DMS153 (cell line): ENCODE measurements at places on chromosomes 4 and X.
A peak's percentile ranks its signal among the peaks of the same experiment; 100 is the strongest.

DNA sequence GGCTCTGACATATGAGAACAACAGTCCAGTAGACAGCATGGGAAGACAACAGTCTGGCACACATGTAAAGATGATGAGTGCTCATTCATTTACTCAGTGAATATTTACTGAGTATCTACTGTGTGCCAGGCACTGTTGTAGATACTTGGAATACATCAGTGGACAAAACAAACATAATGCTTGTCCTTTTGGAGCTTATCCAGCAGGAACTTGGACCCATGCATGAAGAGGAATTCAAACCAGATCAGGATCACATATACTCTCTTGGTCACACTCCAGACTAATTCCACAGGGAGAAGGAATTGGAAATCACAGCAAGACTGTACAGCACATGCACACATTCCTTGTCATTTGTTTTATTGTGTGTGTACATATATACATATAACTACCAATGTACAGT, 217.6 kb upstream of the TTC29 start:
- no peak for DNase-seq

GRCh38 chr4:92304606-92305005, 840 bp downstream of the GRID2 start:
- no peak for DNase-seq

- no peak for DNase-seq
Observed at GRCh38 chrX:154419688-154420401, 8.5 kb downstream of the TAFAZZIN start.

- DNase-seq: no peak
Observed at GRCh38 chr4:24213961-24214360, 324.1 kb upstream of the PPARGC1A start.

DNA sequence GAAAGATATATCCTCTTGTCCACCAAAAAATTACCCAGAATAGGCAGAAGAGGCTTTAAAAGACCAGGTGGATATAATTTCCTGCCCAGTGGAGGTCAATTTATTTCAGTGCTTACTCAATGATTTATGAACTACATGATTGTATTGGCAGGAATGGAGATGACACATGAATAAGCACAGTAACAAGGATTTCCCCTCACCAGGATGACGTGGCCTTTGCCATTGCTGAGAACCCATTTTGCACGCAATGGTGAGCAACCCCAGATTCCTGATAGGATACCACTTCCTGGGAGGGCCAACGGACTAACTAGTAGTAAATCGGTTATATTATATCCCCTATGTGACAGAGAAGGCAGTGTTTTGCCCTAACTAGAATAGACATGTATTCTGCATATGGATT, 11.6 kb upstream of the TTC29 start:
- no peak for DNase-seq

DNA sequence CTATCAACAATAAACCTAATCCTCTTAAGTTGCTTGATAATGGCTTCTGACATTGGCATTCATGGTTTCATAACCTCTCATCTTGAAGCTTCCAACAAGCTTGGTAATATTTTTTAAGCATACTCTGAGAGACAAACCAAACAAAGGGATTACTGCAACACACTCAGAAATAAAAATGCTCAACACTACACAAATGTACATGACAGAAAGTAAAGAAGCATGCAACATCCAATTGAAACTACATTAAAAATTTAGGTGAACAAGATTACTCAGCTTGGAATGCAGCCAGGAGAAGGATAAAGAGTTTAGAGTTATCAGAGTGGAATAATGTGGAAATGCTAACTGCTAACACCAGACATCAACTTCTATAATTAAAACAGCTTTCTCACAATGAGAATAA, 1136.6 kb upstream of the PABPC4L start:
- DNase-seq: no peak

- no peak for DNase-seq
Observed at GRCh38 chr4:128162434-128162833, 101.3 kb downstream of the LARP1B start.

GRCh38 chrX:16462912-16463311, 187.0 kb upstream of the S100G start:
- DNase-seq: no peak

- peak; percentile 89 for DNase-seq
Observed at GRCh38 chrX:105752338-105752956, 69.9 kb upstream of the NRK start.

DNA sequence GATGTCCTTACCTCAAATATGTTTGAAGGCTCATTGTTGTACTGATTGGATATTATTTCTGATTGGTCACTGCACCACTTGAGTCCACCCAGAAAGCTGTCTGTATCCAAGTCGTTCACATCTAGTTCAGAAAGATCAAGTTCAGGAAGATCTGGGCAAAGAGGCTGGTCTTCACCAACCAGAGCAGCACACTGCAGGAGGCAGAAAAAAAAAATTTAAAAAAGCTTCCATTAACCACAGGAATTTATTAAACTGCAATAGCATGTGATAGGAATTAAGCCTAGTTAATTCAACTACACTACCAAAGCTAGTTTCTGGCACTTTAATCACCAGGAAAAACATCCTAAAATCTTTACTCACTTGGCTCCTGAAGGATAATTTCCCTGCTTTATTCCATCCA, 5.1 kb downstream of the PPARGC1A start:
- no peak for DNase-seq

GRCh38 chr4:131430302-131430701, 1718.8 kb upstream of the PCDH10 start:
- no peak for DNase-seq

- DNase-seq: no peak
Observed at GRCh38 chr4:40721730-40722171, 28.0 kb upstream of the NSUN7 start.

DNA sequence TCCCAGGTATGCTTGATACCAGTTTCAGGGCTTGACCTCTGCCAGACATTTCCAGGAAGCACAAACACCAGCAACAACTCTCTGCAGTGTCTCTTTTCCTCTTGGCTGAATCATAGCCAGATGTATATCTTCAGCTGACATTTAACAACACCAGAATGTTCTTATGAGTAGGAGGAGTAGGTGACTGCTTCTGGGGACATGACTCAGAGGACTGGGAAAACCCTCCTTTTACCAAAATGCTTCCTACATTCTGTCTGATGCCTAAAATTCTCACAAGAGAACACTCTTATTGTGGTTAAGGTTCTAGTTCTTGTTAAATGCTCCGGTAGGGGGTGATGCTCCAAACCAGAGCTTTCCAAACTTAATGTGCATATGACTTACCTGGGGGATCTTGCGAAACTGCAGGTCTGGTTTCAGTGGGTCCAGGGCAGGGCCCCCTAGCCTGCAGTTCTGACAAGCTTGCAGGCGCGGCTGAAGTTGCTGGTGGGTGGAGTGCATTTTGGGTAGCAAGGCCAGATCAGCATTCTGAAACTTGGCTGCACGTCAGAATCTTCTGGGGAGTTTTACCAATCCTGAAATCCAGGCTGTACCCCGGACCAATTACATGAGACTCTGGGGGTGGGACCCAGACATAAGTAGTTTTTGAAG, 329.3 kb upstream of the RPS6KA3 start:
- DNase-seq: no peak

- no peak for DNase-seq
Observed at GRCh38 chr4:73759357-73759756, 19.0 kb downstream of the CXCL8 start.

- no peak for DNase-seq
Observed at GRCh38 chr4:112109360-112110058, 35.7 kb upstream of the FAM241A start.

DNA sequence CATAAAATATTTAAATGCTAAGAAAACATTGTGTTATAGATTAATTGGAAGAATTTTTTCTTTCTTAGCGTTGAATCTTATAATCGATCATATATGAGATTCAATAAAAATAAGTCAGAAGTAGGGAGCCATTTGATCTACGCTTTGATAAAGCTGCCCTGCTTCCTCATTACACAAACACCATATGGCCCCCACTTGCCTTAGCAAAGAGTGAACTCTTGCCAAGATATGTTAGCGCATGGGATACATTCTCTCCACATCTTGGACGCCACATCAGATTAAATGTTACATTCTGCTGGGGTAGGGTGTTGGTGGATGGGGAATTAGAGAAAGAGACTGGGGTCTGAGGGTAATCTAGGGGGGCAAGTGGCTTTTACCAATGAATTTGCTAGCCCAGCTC, 207.7 kb upstream of the MID1 start:
- DNase-seq: no peak

- no peak for DNase-seq
Observed at GRCh38 chr4:95362906-95363558, 185.7 kb downstream of the UNC5C start.

- no peak for DNase-seq
Observed at GRCh38 chr4:41614519-41614918, 76.6 kb downstream of the LIMCH1 start.

DNA sequence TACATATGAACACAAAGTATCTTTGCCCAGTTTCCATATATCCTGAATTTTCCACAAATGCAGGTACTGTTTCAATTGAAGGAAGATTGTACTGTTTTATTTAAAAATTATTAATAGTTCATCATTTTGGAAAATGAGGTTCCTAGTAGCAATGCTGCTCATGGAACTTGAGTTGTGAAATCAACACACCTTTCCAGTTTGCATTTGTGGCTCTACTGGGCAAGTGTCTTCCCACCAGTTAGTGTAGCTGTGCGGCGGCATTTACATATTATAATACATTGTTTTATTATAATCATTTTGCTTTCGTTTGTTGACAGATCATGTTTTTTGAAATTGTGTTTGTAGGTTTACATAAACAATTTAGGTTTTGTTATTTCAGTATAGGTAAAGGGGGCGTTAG, 2.0 kb upstream of the DDX3X start:
- no peak for DNase-seq

- DNase-seq: no peak
Observed at GRCh38 chr4:6799091-6799490, 16.6 kb downstream of the KIAA0232 start.

- DNase-seq: no peak
Observed at GRCh38 chrX:9906919-9907318, 60.2 kb upstream of the CLDN34 start.

DNA sequence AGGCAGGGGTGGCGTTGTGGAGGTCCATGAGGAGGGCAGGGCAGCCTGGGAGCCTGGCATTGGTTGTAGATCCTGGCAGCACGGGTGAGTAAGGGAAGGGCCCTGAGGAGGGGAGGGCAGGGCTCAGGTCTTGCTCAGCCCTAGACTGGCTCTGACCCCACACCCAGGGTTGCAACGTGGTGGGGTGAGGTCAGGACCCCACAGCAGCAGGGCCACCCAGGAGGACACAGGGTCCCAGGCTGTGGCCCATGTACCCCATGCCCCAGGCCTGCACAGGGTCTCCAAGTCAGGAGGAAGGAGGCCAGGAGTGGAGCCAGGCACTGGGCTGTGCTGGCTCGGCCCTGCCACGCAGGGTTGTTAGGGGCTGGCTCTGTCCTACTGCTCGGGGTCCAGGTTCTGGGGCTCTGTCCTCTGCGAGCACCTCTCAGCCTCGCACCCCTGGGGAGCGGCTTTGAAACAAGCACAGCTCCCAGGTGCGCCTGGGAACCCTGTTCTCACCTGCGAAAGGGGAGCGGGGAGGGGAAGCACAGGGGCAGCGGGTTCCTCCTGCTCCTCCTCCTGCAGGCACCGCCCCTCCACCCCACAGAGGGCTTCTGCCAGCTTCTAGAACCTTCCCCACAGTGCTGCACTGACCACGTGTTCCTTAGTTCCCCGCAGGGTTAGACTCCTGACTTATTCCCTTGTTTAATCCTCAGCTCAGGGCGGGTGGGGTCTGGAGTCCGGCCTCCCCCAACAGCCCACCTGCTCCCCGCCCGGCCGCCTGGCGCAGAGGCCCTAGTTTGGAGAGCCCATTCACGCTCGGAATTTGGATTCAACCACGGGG, 20.4 kb downstream of the MSANTD1 start:
- no peak for DNase-seq

DNA sequence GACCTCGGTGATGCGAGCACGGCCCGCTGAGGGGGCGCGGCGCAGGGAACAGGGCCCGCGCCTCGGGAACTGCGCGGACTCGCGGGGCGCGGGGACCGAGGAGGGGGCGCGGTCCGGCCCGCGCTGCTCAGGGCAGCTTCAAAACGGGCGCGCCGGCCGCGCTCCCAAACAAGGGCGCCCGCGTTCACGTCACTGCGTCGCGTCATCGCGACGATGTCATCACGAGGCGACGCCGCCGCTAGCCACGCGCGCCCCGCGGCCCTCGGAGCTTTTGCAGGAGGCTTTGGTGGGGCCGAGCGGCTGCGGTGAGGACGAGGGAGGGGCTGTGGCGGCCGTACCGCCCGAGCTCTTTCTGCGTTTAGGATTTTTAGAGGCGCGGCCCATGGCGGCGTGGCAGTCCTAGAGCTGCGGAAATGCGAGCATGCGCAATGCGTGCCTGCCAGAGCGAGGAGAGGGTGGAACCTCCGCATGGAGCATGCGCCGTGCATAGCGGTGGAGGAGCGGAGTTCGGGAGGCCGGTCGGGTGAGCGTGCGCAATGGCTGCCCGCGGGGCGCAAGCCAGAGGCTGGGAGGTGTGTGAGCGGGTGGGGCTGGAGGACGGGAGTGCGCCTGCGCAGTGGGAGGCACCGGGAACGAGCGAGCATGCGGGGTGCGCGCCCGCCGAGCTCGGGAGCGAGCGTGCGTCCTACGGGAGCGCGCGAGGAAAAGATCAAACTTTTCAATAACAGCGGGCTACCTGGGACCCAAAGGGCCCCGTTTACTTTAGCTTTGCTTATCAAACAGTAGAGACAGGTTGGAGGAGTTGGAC, at the start of gene PPP2R3B:
TSS of gene PPP2R3B (minus strand) at position 140 of the 808 bp plus-strand sequence. CDS start 216 bp downstream, outside the sequence.
- no peak for DNase-seq

DNA sequence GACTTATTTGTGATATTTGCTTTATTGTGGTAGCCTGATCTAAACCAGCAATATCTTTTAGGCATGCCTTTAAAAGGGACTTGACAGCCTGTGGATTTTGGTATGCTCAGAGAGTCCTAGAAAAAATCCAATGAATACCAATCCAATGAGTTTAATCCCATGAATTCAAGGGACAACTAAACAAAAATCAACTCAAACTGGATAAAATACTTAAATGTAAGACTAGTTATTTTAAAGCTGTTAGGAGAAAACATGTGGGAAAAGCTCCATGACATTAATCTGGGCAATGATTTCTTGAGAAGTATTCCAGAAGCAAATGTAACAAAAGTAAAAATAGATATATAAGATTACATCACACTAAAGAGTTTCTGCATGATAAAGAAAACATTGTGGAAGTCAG, 711.5 kb upstream of the PITX2 start:
- DNase-seq: no peak

DNA sequence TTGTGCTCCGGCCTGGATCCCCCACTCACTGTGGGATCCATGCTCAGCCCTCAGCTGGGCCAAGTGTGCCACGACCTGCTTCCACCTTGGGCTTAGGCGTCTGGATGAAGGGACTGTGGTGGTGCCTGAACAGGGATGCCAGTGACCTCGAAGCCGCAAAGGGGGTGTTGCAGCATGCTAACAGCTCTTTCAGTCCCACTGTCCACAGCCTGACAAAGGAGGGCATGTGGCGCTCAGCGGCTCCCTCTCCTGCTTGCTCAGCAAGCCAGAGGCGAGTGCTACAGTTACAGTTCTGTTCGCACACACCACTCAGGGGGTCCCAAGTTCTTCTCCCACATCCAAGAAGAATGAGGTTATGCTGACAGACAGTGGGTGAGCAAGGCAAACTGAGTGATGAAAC, 5.2 kb upstream of the IGBP1 start:
- DNase-seq: no peak
